PC-3 (cell line): ENCODE measurements at places on chromosomes 3 and 15. TPM values are rescaled to one million over a fixed set of nuclear protein-coding genes. Genes with fewer than 3 reads are reported as not detected.

The KNG1 gene
- not detected in 2 replicates for total RNA-seq

The CCDC54 gene
- not detected in 2 replicates for total RNA-seq

The MESP2 gene
- 1.1 and 1.3 TPM in 2 replicates for total RNA-seq

The PSTPIP1 gene
- total RNA-seq = not detected in 2 replicates

The HDGFL3 gene
- 38.4 and 49.4 TPM in 2 replicates for total RNA-seq

The IFT80 gene
- 9.1 and 9.3 TPM in 2 replicates for total RNA-seq
